ENCODE measurements at places on chromosomes 6 and 20.

DNA sequence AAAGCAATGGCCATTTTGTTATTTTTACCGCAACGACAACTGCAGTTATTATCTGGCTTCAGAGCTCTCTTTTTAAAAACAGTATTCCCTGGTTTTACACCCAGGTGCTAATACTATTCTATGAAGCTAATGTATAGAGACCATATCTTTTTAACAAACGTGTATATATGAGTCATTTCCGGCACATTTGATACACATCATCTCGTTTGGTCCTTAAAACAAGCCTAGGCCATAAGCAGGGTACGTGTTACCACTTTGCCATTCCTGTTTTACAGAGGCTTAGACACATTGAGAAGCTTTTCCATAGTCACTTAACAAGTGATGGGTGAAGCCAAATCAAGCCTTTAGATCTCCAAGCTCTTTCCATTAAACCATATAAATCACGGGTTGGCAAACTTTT lies 5.5 kb downstream of the TRAF3IP2 start:
- DNase-seq: no peak

GRCh38 chr6:90406142-90406794 lies 109.6 kb upstream of the BACH2 start:
- no peak for DNase-seq

DNA sequence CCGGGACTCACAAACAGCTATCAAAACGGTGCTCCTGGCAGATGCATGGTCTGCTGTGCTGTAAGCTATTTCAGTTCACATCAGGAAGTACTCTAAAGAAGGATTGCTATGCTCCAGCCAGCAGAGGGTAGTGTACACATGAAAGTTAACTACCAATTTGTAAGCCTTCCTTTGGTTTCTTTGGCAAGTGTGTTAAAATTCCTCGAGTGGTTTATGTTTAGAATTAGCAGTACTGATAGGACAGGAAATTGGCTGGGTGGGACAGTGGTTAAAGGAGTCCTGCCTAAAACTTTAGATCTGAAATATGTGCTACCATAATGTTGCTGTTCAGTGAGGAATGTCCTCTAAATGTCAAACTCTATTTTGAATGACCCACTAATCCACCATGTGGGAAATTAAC lies 47.4 kb downstream of the TRMT11 start:
- DNase-seq: peak; percentile 22

GRCh38 chr20:53282217-53282955 lies 310.2 kb downstream of the TSHZ2 start:
- DNase-seq: no peak

GRCh38 chr20:60420676-60421229 lies 462.5 kb downstream of the CDH26 start:
- no peak for DNase-seq
